ENCODE measurements at places on chromosomes 4 and X.

GRCh38 chr4:54094451-54094850, 5.5 kb upstream of the GSX2 start:
- DNase-seq, result no peak

DNA sequence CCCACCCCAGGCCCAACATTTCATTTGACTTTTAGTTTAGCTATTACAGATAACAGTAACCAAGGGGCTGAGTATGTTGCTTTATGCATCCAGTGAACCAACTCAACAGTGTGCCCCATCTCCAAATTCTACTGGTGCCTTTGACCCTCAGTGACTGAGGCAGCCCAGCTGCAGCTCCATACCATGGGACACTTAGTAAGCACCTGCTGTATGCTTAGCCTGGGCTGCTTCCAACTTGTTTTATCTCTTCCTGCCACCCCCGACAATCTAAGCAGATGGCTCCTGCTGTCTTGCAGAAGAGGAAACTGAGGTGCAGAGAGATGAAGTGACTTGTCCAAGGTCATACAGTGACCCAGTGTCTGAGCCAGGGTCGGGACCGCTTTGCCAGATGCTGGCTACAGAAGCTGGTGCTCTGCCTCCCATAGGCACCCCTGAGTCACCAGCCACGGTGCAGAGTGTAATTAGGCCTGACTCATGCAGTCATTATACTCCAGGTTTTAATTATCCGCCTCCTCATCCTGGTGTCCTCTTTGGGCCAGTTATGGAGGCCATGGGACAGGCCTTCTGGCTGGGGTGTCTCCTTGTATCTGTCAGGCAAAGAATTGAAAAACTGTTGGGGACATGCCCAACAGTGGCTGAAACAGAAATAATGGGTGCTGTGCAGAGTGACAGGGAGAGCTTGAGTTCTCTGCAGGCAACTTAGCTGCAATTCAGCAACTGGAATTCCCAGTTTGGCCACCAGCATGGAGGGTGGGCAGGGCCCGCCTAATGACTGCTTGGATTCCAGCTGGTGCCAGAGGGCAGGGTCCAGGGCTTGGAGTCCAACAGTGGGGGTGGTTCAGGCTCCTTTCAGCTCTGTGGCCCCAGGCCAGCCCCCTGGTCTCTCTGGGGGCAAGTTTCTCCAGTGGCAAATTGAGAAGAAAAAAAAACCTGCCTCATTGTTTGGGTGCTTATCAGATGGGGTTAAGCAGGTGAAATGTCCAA, 8.2 kb upstream of the GPR78 start:
- no peak for DNase-seq

- DNase-seq, result no peak
Measured at GRCh38 chr4:75629239-75629638, 1.1 kb downstream of the CDKL2 start.

- DNase-seq, result no peak
Measured at GRCh38 chrX:47502316-47503125, 19.5 kb upstream of the ZNF41 start.

- DNase-seq, result no peak
Measured at GRCh38 chr4:100986360-100986868, 360.9 kb downstream of the PPP3CA start.

GRCh38 chr4:15194520-15194919, 192.2 kb downstream of the CPEB2 start:
- no peak for DNase-seq

DNA sequence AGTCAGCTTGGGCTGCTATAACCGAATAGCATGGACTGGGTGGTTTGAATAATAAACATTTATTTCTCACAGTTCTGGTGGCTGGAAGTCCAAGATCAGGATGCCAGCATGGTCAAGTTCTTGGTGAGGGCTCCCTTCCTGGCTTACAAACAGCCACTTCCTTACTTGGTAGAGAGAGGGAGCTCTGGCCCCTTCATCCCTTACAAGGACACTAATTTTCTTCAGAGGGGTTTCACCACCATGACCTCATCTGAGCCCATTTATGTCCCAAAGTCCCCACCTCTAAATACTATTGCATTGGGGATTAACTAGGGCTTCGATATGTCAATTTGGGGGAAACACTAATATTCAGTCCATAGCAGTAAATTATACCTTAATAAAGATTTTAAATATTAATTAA, 61.8 kb downstream of the CLNK start:
- no peak for DNase-seq

GRCh38 chr4:10267066-10267465, 150.5 kb upstream of the WDR1 start:
- no peak for DNase-seq
